ENCODE measurements at places on chromosomes 4 and X.

- peak; percentile 97 for DNase-seq
Observed at GRCh38 chrX:154540897-154541535, 5.6 kb downstream of the G6PD start.

DNA sequence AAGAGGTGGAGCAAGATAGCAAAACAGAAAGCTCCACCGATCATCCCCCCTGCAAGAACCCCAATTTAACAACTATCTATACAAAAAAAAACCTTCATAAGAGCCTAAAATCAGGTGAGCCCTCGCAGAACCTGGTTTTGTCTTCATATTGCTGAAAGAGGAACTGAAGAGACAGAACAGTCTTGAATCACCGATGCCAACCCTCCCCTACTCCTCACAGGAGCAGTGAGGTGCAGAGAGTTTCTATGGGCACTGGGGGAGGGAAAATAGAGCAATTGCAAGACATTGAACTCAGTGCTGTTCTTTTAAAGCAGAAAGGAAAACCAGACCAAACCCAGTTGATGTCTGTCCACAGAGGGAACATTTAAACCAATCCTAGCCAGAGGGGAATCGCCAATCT, 1370.3 kb downstream of the FAM133A start:
- no peak for DNase-seq

DNA sequence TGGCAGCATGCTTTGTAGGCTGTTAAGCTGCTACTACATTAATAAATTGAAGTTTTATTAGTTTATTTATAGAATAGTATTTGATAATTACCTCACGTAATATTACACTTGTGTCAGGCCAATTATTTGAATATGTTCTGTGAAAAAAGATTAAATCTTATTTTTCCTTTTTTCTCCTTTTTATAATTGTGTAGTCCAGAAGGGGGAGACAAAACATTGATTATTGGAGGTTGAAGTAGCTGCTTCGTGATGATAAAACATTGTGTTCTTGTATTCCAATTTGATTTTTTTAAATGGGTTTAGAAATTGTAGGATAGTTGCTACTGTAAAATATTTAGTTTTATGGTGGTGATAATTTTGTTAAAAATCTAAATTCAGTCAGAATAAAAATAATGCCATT, 85.7 kb downstream of the DIAPH2 start:
- no peak for DNase-seq

- DNase-seq, result peak; percentile 49
Observed at GRCh38 chrX:154082396-154083125, 15.0 kb downstream of the MECP2 start.

DNA sequence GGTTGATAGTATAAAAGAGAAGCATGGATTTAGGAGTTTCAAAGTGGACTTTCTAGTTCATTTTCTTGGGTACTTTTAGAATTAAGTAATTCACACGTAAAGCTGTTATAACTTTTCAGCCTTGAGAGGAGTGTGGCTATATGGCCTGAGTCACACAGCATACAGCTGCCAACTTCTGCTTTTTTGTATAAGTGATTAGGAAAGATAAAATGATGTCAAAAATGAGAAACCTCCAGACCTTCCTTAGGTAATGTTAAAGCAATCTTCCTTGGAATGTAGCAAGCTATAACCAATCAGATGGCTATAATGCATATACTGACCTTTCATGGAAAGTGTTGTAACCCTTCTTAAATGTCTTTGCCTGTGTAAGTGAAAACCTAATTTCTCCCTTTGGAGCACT, 39.2 kb downstream of the RAB40AL start:
- DNase-seq, result no peak

GRCh38 chrX:40855411-40855810, 120.1 kb upstream of the MED14 start:
- peak; percentile 12 for DNase-seq

- DNase-seq, result no peak
Observed at GRCh38 chr4:7416745-7417432, 17.8 kb downstream of the PSAPL1 start.

DNA sequence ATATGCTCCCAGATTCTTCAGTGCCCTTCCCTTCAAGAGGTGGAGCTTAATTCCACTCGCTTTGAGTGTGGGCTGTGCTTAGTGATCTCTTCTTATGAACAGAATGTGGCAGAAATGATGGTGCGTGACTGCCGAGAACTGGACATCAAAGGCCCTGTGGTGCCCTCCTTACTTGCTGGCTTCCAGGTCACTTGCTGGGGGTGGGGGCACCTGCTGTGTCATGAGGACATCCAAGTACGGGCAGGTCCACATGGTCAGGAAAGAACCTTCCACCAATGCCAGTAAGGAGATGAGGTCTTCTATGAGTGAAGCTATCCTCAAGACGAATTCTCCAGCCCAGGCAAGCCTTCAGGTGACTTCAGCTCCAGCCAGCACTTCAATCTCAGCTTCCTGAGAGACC, 95.8 kb downstream of the FAM53A start:
- DNase-seq, result no peak

- DNase-seq, result no peak
Observed at GRCh38 chrX:86263526-86263925, 115.3 kb downstream of the DACH2 start.
